ENCODE measurements at places on chromosomes 16 and 17.

- DNase-seq: no peak
These were observed 40.7 kb upstream of the MAP3K14 start for GRCh38 chr17:45357364-45357997.

- no peak for DNase-seq
These were observed 28.9 kb upstream of the CDH5 start for GRCh38 chr16:66337463-66338188.

DNA sequence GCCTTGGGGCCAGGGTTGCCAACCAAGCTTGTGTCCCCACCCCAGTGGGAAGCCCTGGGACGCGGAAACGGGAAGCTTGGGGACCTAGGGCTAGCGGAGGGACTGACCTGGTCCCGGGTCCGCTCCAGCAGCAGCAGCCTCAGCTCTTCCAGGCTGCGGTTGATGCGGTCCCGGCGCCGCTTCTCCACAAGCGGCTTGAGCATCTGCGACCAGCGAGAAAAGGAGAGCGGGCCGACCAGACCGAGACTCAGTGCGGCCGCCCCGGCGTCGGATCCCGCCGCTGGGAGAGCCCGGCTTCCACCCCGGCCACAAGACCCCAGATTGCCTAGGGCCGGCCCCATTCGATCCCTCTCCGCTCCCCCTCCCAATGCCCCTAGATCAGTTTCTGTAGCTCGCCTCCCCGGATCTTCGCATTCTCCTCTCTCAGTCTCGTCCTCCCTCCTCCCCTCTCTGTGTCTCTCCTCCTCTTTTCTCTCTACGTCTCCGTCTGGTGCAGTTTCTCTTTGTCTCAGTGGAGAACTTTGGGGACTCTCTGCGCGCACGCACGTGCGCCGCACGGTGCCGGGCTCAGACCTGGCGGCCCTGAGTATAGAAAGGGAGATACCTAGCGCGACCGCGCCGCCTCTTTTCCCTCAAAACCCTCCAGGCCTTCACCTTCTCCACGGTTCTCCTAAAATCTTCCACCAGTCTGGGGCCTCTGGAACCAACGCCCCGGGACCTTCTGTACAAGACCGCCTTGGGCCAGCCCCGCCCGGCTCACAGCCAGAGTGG lies 797 bp downstream of the HES7 start:
- peak; percentile 76 for DNase-seq

- DNase-seq: peak; percentile 80
These were observed 643.2 kb downstream of the WWOX start for GRCh38 chr16:78742501-78743283.

DNA sequence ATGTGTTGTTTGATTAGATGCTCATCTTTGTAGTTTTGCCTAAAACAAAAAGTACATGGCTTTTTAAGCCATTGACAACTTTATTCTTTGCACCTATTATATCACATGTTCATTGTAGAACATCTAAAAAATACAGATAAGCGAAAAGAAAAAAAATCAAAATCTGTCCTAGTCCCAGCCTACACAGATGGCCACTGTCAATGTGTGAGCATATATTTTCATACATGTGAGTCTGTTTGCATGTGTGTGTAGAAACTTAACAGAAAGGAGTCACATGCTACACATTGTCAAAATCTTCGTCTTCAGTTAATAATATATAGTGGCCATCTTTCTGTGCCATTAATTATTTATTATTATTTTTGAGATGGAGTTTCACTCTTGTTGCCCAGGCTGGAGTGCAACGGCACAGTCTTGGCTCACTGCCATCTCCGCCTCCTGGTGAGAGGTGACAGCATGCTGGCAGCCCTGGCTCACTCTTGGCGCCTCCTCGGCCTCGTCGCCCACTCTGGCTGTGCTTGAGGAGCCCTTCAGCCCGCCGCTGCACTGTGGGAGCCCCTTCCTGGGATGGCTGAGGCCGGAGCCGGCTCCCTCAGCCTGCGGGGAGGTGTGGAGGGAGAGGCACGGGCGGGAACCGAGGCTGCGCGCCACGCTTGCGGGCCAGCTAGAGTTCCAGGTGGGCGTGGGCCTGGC lies 68.5 kb upstream of the AMZ2 start:
- DNase-seq: no peak

DNA sequence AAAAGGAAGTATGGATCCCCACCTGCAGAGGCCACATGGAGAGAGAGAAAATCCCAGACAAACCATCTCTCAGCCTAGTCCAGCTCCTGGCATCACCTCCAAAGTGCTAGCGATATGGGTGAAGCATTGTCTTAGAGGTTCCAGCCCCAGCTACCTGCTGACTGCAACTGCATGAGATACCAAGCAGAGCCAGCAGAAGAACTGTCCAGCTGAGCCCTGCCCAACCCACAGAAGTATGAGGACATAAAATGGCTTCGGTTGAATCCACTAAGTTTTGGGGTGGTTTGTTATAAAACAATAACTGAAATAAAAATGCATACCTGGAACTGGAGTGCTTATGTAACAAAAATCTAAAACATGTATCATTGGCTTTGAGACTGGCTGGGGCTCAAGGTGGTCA lies 20.4 kb upstream of the SLFN5 start:
- no peak for DNase-seq

DNA sequence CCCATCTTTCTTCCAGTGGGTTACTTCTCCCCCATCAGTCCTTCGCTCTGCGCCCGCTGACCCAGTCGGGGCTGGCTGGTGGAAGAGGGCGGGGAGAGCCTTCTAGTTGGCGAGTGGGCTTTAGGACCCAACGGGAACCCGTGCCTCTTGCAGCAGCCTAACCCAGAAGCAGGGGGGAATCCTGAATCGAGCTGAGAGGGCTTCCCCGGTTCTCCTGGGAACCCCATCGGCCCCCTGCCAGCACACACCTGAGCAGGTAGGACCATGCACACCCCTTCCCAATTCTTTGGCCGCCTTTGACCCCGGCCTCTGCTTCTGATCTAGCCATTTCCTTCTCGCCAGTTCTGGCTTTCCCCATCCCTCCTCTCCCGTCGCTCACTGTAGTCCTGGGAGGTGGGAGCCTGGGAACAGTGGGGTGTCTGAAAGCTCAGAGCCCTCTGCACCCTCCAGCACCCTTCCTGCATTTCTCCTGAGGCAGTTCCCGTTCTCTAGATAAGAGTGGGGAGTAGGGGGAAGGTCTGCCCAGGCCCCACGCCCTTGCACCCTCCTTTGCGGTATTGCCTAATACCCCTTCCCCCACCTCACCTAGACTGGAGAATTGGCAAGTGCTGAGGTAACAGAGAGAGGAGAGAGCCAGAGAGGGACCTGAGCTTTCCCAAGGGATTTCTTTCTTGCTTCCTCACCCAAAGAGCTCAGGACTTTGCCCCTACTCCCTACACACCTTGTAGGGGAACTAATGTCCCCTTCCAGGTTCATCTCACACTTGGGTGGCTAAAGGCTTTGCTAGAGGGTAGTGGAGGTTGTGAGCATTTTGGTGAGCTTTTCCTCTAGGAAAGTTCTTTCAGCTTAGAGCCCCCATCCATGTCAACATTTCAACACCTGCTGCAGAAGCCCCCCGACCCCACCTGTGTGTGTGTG lies at the start of gene RARA:
Gene RARA, plus strand, starts transcription at position 150 of the 918 bp plus-strand sequence. CDS start 22,039 bp downstream, outside the sequence.
- DNase-seq: peak; percentile 58

DNA sequence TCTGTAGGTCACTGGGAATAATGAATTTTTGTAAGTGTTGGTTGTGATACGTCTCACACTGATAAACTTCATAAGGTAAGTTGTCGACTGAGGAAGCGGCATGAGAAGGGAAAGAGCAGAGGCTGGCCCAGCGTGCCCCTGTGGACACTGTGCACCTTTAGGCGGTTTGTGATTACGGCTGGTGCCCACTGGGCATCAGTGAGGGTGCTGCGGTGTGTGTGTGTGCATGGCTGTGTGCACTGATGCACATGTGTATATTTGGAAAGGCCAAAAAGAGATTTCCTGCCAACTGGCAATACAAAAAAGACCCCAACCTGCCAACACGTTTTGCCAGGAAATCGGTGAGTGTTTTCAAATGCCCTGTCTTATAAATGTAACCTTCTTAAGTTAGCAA lies 11.9 kb downstream of the IRF8 start:
- DNase-seq: peak; percentile 23

DNA sequence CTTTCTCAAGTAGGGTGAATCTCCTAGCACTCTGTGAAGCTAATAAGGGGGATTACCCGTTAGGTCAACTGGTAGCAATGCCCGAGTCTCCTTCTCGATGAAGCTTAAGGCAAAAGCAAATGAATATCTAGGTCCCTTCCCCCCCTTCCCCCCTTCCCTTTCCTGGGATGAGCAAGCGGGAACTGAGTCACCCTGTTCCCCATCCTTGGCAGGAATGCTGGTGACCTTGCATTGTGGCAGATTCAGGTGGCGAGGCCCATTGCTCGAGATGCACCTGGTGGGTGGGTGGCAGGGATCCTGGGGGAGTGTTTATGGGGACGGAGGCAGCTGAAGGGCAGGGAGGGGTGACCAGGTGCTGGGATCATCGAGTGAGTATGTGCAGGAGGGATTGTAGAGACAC lies 7.1 kb downstream of the NXPH3 start:
- DNase-seq: no peak

DNA sequence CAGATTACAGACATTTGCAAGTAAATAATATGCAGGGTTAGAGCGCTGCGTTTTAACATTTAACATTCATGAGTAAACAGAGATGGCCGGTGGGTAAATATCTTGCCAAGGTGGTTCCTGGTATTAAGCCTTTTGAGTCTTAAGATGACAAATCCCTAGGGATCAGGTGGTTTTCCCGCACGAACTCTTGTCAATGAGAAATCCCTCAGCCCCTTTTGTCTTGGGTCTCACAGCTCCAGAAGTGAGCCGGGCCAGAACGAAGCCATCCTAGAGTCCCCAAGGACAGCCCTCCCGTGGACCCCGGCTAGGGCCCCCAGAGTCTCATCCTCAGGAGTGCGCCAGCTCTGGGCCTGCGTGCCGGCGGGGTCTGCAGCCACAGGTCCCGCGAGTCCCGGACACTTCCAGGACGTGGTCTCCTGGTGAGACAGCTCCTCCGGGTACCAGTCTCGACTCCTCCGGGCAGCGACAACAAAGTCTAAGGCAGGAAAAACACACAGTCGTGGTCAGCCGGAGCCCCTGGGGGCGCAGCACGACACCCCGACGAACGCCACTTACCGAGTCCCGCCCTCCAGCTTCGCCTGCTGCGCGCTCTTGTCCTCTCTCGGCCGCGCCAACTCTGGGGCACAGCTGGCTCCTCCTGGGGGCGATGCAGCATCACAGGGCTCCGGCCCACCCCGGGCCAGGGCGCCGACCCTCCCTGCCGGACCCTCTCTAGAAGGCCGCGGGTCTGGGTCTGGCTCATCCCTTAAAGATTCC lies 13.3 kb downstream of the MIS12 start:
- DNase-seq: no peak

Data from activated T-cell treated with anti-CD3 and anti-CD28 coated beads, Interleukin-2, amount 50 U/mL, for 24 hours (primary cell).